ENCODE measurements at places on chromosomes 11 and 22. TPM values are rescaled to one million over a fixed set of nuclear protein-coding genes. Genes with fewer than 3 reads are reported as not detected.

Gene CD81
- 132 TPM for total RNA-seq

DNA sequence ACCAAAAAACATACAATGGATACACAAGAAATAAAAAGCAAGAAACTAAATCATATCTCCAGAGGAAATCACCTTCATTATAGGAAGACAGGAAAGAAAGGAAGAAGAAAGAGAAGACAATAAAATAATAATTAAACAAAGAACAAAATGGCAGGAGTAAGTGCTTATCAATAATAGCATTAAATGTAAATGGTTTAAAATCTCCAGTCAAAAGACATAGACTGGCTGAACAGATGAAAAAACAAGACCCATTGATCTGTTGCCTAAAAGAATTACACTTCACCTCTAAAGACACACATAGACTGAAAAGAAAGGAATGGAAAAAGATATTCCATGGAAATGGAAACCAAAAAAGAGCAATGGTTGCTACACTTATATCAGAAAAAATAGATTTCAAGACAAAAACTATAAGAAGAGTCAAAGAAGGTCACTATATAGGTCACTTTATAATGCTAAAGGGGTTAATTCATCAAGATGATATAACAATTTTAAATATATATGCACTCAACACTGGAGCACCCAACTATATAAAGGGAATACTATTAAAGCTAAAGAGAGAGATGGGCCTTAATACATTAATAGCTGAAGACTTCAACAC is 118.4 kb upstream of the SESN3 start:
- DNase-seq, result no peak

DNA sequence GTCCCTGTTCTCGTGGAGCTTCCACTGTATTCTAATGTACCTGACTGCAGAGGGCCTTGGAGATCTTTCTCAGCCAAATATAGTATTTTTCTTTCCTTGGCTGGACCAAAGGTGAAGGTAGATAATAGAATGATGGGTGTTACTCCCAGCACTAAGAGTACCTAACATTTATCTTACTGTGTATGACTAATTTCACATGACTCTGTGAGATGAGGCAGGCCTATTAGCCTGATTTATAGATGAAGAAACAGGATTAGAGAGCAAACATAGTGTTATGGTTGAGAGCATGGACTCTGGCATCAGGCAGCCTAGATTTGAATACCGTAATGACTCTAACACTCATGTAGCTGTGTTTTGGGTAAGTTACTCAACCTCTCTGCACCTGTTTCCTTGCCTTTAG is 2.7 kb downstream of the ACO2 start:
- no peak for DNase-seq

Gene TSSK2
- total RNA-seq, result not detected

Gene KCNE3
- total RNA-seq, result 79.2 TPM

Gene OR2AG2
- 0.15 TPM for total RNA-seq

GRCh38 chr11:67400251-67400941 is 1.3 kb downstream of the PPP1CA start:
- DNase-seq, result no peak

Gene KDM4E
- total RNA-seq, result not detected

Gene HORMAD2
- not detected for total RNA-seq

Gene HMGXB4
- 8.1 TPM for total RNA-seq

Gene OR8G1
- total RNA-seq, result not detected

Gene NEFH
- total RNA-seq, result not detected

DNA sequence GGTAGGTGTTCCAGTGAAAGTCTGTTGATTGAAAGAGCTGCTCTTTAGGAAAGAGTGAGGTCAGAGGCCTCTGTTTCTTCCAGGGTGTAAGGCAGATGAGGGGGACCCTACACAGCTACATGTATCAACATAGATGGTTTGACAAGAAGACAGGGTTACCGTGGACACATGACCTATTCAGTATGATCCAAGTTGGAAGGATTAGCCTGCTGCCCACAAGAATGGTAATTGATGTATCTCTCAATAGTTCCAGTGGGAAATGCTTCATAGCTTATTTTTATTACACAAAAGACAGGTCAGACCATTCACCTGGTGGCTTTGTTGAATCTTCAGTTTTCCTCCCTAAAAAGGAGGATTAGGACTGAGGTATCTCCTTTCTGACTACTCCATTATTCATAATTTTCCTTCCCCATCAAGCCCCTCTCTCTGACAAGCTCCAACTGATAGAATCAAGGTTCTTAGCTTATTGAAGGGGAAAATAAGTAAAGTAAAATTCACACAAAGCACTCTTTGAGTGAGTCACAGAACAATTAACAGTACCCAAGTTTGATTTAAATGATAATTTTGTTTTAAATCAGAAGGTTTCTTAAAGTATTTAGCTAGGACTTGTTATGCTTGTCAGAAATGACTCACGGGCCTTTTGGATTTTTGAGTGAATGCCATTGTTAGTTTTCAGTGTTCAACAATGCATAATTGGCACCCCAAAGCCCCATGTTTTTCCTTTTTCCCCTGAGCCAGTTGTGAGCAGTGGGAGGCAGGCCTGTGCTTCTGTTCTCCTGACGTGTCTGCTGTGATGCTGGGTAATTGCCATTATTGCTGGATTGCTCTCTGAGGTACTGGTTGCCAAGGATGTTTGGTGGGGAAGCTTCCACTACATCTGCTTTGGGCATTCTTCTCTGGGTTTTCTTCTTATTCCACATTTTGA is 373.2 kb downstream of the DDX10 start:
- DNase-seq, result no peak

DNA sequence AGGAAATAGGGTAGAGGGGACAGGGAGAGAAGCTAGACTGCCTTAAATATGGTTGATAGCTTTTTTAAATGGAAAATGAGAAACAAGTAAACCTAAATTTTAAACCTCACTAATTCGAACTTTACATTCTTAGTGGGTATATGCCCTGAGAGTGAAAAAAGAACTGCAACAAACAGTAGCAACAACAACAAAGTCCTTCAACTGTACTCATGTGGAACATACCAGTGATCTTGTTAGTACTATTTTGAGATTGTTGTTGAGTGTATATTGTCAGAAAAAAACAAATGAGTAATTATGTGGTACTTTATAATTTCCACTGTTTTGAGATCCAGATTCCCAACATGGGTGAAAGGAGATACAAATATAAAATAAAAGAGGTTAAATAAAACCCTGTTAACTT is 88.9 kb upstream of the TNRC6B start:
- no peak for DNase-seq

- no peak for DNase-seq
These were observed 38.2 kb downstream of the FEZ1 start for GRCh38 chr11:125457814-125458343.

Gene SAA4
- total RNA-seq, result not detected

Gene GAL
- total RNA-seq, result not detected

DNA sequence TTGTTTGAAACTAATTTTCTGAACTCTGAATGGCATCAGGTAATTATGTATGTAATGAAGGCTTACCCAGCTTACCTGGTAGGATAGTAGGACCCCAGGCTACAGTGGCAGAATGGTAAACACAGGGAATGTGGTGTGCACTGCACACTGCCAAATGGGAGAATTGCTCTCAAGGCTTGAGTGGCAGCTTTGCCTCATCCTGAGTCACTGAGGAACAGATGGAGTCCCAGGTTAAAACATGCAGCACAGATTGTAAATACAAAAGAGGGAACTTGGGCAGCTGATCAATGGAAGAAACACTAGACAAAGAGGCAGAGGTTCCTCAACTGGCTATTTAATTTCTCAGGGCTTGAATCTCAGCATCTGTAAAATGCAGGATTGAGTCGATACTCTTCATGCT is 24.4 kb downstream of the GPR83 start:
- DNase-seq, result no peak

GRCh38 chr11:94469416-94469815 is 24.2 kb downstream of the MRE11 start:
- no peak for DNase-seq

GRCh38 chr11:98495601-98496000 is 525.1 kb upstream of the CNTN5 start:
- no peak for DNase-seq

- DNase-seq, result no peak
These were observed 444.2 kb downstream of the CNTN5 start for GRCh38 chr11:99464985-99465384.

DNA sequence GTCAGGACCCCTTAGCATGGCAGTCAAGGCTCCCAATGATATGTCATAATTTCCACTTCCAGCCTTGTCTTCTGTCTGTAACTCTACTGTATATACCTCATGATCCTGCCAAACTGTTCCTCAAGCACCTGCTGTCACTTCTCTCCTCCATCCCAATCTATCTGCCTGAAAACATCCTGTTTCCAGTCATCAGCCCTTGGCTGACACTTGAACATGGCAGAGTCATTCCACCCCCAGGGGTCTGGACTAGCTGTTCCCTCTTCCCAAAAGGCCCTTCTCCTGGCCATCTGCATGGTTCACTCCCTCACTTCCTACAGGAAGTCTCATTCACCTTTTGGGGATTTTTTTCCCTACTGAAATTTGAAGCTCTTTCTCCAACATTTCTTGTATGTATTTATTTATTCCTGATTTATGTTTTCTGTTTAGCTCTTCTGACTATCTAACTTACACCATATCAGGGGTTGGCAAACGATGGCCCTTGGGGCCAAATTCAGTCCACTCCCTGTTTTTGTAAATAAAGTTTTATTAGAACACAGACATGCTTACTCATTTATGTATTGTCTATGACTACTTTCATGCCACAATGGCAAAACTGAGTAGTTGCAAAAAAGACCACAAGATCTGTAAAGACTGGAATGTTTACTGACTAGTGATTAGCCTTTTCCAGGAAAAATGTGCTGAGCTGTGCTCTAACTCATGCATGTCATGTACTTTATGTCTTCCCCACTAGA is 278.4 kb downstream of the KIRREL3 start:
- no peak for DNase-seq

DNA sequence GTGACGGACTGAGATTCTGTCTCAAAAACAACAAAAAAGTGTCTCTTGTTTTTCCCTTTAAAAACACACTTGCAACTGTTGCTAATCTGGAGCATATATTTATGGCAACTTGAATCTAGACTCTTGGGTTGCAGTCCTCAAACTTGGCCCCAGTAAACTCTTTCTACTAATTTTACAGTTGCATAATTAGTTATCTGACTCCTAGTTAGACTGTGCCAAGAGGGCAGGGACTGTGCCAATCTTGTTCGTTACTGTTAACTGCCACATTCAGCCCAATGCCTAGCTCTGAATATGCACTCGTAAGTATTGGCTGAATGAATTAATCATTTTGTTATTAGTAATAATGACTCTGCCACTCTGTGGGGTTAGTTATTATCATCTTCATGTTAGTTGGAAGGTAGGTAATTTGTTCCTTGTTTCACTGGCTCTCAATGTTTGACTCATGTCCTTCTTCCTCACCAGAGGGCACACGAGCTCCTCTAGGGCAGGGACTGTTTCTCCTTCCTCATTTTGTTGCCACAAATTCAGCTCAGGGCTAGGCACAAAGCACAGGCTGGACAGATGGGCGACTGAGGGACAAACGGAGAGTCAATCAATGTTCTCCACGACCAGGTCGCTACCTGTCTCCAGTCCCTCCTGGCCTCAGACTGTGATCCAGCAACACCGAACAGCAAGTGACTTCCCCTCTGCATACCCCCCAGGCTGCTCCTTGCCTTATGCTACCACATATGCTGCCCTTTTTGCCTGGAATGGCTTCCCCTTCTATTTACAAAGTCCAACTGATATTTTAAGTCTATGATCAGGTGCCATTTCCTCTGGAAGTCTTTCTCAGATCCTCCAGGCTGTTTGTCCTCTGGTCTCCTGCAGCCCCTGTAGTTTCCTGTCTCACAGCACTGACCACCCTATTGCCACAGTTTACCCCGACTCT is 9.0 kb downstream of the CLPB start:
- DNase-seq, result no peak

DNA sequence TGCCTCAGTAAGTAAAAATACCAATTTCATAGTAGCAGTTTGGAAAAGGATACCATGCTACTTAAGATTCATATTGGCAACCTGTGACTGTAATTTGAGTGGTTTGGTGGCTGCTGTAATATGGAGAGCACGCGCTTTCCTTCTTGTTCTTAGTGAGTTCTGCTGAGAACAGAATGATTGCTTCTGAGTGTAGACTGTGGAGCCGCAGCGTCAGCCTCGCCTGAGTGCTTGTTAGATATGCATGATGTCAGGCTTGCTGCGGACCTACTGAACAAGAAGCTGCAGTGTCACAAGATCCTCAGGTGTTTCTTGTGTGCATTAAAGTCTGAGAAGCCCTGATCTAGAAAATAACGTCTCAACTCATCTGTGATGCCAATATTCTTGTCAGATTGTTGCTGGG is 143.2 kb downstream of the ARHGAP42 start:
- DNase-seq, result no peak

- peak; percentile 97 for DNase-seq
These were observed 1.7 kb upstream of the RHOD start for GRCh38 chr11:67054836-67055523.

DNA sequence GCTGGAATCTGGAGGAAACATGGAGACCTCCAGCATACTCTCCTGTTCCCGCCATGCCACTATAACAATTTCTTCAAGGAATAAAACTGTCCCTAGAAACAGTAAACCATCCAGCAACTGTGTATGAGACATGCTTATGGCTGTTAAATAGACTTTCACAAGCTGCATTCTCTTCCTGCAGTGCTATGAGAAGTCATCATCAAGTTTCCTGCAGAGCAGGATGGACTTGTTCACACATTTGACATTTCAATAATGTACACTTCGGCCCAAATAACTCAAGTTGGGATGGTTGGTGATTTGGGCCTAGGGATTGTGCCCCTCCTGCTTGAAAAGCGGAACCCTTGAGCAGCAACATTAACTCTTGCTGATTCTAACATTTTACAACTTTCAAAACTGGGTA is 20.2 kb upstream of the CSF2RB start:
- DNase-seq, result no peak

DNA sequence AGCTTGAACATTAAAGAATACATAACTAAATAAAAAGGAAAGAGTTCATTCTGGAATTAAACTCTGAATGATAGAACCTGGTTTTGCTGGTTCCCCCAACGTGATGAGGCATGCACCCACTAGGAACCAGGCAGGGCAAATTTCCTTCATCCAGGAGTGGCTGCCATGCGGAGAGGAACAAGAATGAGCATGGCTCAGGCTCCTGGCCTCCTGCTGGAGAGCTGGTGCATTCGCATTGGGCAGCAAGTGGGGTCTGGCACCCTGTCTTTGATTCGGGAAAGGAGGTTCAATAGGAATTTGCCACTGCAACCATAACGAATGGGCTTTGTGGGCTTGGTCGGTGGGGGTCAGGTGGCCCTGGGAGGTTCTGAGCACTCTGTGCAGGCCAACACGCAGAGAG is 169.8 kb upstream of the TENM4 start:
- DNase-seq, result no peak

- no peak for DNase-seq
These were observed 48.7 kb upstream of the GRIK4 start for GRCh38 chr11:120462825-120463224.

DNA sequence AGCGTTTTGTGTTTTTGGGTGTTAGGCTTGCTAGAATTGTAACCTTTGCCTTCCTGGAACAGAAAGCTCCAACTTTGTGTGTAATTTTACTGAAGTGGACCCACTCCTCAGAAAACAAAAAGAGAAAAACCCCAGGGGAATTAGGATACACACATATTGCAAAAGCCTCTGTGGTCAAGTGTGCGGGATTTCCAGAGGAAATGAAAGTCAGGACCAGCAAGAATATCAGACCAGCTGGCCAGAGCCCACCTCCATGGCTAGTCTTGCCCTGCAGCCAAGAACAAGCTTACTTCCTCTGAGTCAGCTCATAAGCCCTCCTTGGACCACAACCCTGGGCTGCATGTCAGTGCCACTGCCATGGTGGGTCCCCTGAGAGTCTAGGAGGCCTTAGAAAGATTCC is 37.0 kb upstream of the FTH1 start:
- DNase-seq, result no peak

GRCh38 chr11:95145430-95146060 is 55.9 kb downstream of the ENDOD1 start:
- no peak for DNase-seq
